ENCODE measurements at places on chromosomes 11 and 22. TPM values are rescaled to one million over a fixed set of nuclear protein-coding genes. Genes with fewer than 3 reads are reported as not detected.

BIRC2 gene
- total RNA-seq, result 56.9 TPM

RAB38 gene
- total RNA-seq, result 0.82 TPM

- DNase-seq, result no peak
Observed at GRCh38 chr11:134278356-134278755, 2.2 kb downstream of the GLB1L3 start.

DNA sequence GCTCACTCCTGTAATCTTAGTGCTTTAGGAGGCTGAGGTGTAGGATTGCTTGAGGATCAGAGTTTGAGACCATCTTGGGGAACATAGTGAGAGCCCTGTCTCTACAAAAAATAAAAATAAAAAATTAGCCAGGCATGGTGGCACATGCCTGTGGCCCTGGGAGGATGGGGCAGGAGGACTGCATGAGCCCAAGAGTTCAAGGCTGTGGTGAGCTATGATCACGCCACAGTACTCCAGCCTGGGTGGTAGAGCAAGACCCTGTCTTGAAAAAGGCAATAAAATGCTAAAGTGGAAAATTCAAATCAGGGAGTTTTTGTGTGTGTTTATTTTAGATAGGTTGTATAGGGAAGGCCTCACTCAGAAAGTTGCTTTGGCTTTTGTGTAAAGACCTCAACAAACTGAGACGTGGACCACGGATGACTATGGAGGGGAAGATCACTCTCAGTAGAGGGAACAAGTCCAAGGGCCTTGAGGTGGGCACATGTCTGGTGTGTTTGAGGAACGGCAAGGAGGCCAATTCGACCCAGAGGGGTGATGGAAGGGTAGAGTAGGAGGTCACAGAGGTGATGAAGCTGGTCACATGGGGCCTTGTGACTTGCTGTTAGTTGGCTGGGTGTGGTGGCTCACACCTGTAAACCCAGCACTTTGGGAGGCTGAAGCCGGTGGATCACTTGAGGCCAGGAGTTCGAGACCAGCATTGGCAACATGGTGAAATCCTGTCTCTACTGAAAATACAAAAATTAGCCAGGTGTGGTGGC, 35.7 kb downstream of the WEE1 start:
- DNase-seq, result no peak

- DNase-seq, result no peak
Observed at GRCh38 chr11:88520391-88520790, 182.9 kb upstream of the CTSC start.

- no peak for DNase-seq
Observed at GRCh38 chr22:27761665-27762064, 39.9 kb downstream of the MN1 start.

NPAS4 gene
- not detected for total RNA-seq

DNA sequence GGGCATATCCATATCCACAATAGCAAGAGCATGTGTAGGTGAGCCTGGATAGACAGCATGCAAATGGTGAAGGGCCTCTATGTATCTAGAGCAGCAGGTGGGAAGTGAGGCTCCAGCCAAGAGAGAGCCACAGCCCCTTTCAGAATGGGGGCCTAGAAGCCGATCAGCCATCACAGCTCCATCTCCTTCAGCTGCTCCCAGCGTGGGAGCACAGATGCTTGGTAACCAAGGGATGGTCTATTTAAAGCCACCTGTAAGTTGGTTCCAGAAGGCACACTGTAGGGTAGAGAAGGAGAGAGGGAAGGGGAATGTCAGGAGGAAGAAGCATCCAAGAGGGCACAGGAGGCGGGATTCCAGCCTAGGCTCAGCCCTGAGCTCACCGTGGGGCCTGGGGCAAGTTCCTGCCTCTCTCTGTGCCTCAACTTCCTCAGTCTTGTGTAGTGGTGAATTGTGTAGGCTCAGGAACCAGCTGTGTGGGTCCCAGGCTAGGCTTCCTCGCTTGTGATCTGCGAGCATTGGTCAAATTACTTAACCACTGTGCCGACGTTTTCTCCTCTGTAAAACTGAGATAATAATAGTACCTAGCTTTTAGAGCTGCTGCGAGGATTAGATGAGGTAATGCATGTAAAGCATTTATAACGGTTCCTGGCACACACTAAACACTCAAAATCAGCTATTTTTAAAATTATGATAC, 122.9 kb upstream of the NAV2 start:
- no peak for DNase-seq

Data from naive thymus-derived CD8-positive, alpha-beta T cell (primary cell).